ENCODE measurements at places on chromosomes 2 and 18.

- no peak for DNase-seq
Measured at GRCh38 chr2:113171334-113172075, 2.3 kb upstream of the PSD4 start.

DNA sequence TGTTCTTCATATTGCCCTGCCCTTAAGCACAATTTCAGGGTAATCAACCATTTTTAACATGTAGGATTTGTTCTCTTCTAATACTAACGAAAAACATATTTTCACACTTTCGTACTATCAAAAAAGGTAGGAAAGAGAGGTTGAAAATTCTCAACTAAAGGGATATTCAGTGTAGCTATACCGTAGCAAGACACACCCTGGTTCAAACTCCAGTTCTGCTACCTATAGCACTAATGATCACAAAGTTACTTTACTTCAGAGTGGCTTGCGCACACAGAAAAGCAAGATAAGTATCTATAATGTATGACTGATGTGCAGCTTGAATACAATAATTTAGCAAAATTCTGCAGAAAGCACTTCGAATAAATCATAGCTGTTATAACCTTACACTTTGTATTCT, 125.8 kb upstream of the CD226 start:
- DNase-seq: no peak

GRCh38 chr2:240397924-240398645, 37.4 kb upstream of the GPC1 start:
- DNase-seq: no peak

DNA sequence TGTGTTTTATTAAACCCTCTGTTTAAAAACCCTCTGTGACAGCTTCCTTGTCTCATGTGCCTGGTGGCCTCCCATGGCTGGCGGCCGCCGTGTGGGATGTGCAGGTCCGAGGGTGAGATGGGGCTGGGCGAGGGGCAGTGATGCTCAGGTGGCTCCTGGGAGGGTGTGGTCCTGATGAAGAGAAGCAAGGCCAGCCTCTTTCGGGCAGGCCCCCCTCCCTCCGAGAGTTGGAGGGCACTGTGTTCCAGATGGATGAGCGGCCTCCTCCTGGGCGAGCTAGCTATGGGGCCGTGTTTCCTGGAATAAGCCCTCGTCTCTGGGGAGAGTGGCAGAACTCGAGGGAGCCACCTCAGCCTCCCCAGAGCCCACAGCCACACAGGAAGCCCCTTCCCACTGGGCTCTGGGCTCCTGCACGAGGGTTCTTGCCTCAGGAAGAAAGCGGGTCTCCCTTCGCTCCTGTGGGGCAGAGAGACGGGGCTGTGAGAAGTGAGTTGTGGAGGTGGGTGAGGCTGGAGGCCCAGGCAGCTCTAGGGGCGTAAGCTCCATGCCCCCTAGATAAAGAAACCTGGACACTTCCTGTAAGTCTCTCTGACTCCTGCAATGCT, 72.1 kb downstream of the ASB1 start:
- no peak for DNase-seq

GRCh38 chr2:219056896-219057708, 3.6 kb downstream of the IHH start:
- no peak for DNase-seq

DNA sequence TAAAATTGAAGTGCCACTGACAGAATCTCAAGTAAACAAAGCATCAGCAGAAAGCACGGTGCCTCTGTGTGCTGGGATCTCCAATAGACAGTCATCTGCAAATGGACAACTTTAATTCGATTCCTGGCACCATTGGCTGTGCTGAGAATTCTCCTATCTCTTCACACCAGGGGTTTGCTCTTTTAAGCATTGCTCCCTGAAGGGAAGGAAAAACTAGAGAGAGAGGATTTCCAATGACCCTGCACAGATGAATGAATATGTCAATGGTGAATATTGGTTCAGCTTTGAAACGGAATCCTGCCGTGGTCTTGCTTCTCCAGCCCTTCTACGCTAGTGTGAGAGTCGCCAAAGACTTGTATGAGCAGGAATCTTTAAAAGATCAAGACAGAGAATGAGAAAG, 97.9 kb downstream of the FIGN start:
- no peak for DNase-seq

DNA sequence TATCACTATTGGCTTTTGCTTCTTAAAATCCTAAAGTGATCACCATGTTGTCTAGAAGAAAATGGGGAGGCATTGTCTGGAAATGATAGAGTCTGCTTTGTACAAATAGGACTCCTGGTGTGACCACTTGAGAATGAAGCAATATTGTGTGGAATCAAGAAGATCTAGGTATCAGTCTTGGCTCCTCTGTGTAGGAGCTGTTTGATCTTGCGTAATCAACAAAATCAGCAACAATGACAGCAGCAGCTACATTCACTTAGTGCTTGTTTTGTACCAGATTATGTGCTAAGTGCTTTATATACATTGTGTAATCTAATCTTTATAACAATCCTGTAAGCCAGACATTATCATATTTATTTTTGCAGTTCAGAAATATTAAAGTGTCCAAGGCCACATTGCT, 17.8 kb downstream of the NCOA1 start:
- DNase-seq: no peak

DNA sequence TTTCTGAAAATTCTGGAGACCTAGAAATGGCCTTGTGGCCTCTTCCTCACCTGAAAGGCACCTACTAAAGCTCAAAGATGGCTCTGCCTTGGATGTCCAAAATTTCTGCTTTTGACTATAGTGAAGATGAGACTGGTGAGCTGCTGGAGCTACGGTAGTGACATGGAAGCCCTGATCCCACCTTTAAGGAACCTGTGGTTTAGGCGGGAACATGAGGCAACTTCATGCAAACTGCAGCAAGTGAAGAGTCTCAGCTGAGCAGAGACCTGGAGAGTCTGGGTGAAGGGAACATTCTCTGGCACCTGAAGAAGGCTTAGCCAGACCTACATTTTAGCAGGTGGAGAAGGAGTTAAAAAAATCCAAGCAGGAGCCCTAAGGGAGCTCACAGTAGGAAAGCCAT, 40.0 kb downstream of the GORASP2 start:
- no peak for DNase-seq

DNA sequence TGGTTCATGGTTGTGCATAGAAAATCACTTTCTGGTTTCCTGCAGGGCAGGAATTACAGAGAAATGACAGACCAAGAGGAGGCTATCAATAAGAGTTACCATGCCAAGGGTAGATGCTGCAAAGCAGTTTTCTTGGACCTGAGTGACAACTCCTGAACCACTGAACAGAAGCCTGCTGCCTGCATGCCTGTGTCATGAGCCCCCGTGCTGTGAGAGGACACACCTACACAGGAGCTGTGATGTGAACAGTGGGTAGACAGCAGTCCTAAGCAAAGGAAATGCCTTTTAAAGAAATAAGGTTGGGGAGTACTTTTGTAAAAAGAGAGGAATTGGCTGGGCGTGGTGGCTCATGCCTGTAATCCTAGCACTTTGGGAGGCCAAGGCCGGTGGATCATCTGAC, 54.2 kb upstream of the CREB1 start:
- no peak for DNase-seq

- no peak for DNase-seq
Measured at GRCh38 chr2:100984892-100985307, 17.2 kb upstream of the RPL31 start.

DNA sequence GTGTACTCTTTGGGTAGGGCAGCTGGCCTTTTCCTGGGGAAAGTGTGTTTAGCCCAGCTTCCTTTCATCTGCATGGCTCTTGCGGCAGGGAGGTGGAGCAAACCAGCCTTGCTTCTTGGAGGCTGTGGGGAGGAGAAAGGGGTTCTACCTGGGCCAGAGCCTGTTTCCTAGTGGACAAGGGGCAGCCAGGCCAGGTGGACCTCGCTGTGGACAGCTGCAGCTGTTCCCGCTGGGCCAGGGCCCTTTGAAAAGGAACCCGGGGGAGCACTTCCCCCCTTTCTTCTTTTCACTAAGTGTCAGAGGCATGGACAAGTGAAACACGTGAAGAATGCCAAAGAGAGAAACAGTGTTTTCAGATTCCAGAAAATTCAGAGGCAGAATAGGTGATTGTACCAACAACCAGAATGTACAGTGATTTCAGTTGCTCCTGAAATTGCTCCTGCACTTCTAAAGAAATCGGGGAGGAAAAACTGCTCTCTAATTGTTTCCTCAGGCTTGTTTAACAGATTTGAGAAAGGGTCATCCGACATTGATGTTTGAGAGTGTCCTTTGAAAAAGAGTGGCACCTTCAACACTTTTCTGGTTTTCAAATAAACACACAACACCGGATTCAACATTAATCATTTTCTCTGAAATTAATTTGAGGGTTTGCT, 3.9 kb downstream of the GLI2 start:
- no peak for DNase-seq

- DNase-seq: no peak
Measured at GRCh38 chr2:191933307-191934105, 86.6 kb upstream of the CAVIN2 start.

- no peak for DNase-seq
Measured at GRCh38 chr2:214651451-214651850, 158.0 kb downstream of the BARD1 start.

DNA sequence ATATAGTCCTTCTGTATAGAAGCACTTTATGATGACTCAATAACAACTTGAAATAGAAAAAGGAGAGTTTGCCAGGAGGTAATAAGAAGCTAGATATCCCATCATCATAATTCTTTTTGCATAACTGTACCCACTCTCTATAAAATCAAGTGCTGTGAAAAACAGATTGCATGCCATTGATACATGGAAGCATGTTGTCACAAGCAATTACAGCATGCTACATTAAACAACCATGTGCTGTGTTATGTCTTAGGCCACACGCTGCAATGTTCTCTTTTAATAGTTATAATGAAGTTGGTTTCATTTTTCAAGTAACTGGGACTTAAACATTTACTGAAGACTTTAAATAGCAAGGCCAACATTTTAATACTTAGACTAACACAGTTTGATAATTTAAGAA, 264.2 kb downstream of the RPRM start:
- no peak for DNase-seq

GRCh38 chr2:58483307-58483706, 242.2 kb upstream of the FANCL start:
- no peak for DNase-seq

DNA sequence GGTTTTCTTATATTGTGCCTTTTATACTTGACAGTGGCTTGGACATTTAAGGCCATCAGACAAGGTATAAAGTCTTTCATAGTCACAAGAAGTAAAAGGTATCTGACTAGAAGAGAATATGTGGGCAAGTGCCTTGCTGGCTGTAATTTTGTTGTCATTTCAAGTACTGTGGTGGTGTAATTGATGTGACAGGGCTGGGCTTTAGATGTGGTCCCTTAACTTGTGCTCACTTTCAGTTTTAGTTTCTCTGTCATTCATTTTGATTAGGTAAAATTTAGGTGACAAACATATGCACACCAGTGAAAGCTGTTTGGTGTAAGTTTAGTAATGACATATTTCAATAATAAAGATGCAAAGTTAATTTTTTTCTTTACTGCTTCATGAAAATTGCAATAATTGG, 31.2 kb upstream of the TBR1 start:
- no peak for DNase-seq

GRCh38 chr18:12014521-12015415, 33.5 kb downstream of the IMPA2 start:
- no peak for DNase-seq

- DNase-seq: no peak
Measured at GRCh38 chr18:78966793-78967106, 12.9 kb upstream of the SALL3 start.

- DNase-seq: no peak
Measured at GRCh38 chr18:54742120-54742519, 86.2 kb upstream of the RAB27B start.

- no peak for DNase-seq
Measured at GRCh38 chr18:41982942-41983660, 28.1 kb downstream of the PIK3C3 start.

- DNase-seq: no peak
Measured at GRCh38 chr18:5984245-5984644, 88.9 kb upstream of the TMEM200C start.

GRCh38 chr18:24248359-24248758, 109.5 kb downstream of the CABYR start:
- DNase-seq: no peak
